ENCODE measurements at places on chromosomes 13 and 19.

- no peak for DNase-seq
Measured at GRCh38 chr19:19866611-19867248, 1.0 kb downstream of the ZNF253 start.

DNA sequence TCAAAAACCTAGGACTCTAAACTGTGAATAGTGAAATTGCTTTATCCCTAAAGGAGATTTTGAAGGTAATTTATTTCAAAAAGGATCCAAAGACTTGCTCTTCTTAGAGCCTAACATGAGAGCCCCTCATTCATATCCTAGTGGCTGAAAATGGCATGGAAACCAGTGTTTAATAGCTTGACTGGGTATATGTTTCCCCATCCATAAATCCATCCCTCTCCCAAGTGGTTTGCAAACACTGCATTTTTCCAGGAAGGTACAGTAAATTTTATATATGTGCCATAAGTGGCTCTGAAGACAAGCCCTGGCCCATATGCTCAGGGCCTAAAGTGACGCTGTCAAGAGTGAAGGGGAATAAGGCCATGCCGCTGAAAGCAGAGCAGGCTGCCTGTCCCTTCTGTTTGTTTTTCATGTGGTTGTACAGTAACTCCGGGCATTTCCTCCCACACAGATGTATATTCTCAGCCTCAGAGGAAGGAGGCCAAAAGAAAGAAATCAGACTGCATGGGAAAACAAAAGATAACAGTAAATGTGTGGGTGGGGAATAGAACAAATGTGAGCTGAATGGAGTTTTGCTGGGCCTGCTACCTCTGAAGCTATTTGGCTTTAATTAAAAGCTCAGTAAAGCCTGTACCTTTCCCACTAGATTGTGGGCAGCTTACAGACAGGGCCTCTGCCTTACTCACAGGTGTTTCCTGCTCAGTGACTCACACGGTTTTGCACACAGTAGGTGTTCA is 181.9 kb downstream of the PCDH9 start:
- no peak for DNase-seq

- DNase-seq: no peak
Measured at GRCh38 chr19:51595190-51596175, 24.4 kb downstream of the ZNF175 start.

DNA sequence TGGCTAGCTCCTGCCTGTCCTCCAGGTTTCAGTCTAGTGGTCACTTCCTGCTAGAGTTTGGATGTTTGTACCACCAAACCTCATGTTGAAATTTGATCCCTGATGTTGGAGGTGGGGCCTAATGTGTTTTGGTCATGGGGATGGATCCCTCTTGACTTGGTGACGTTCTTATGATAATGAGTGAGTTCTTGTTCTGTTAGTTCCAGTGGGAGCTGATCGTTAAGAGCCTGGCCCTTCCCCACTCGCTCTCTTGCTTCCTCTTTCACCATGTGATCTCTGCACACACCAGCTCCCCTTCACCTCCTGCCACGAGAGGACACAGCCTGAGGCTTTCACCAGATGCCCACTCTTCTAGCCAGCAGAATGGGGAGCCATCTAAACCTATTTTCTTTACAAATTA is 86.8 kb upstream of the SCEL start:
- no peak for DNase-seq

- DNase-seq: no peak
Measured at GRCh38 chr13:51956717-51957116, 54.5 kb downstream of the ATP7B start.

DNA sequence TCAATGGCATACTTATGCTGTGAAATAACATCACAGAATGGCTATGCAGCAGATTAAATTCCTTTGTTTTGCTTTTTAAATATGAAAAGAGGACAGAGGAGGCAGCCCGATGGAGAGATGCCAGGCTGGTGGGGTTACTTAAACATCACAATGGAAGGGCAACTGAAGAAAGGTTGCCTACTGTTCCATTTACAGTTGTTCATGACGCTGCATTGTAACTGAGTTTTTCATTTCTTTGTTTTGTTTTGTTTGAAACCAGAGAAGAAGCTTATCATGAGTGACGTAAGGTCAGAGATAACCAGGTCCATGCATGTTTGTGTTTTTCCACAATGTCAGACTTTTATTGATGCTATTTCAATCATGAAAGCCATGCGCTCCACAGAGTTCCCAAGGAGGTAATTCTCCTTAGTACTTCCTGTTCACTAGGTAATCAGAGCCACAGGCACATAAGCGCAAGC is 273.8 kb downstream of the LHFPL6 start:
- no peak for DNase-seq

DNA sequence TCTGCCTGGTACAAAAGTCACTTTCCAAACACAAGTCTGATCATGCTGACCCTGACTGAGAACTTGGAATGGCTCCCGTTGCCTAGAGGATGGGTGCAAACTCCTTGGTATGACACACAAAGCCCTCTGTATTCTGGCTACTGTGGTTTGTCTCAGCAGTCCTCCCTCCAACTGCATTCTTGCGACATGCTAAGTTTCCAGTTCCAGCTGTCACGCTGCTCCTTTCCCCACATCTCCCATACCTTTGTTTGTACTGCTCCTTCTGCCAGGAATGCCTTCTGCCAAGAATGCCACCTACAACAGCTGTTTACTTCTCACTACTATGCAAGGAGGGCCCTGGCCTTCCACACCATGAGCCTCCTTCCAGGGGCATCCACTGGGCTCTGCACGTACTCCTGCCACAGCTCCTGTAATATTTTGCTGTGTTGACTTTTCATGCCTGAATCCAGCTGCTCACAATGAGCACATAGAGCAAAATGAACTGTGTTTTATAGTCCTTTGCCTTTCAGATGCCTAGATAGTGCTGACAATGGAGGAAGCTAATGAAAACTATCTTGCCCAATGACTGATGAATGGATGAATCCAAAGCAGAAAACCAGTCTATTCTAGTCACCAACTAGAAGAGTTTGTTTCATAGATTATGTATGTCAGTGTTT is 543.7 kb downstream of the EFNB2 start:
- no peak for DNase-seq

DNA sequence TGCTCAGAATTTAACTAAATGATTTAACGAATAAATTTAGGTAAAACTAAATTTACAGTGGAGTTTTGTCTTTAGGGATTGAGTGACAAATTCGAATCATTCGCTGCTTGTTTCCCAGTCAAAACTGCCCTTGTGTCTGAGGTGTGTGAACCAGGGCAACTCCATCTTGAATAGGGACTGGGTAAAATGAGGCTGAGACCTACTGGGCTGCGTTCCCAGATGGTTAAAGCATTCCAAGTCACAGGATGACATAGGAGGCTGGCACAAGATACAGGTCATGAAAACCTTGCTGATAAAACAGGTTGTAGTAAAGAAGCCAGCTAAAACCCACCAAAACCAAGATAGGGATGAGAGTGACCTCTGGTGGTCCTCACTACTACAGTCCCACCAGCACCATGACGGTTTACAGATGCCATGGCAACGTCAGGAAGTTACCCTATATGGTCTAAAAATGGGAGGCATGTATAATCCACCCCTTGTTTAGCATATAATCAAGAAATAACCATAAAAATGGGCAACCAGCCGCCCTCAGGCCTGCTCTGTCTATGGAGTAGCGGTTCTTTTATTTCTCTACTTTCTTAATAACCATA is 10.2 kb upstream of the ANKRD10 start:
- DNase-seq: no peak
